ENCODE measurements at places on chromosomes 5 and 9.

DNA sequence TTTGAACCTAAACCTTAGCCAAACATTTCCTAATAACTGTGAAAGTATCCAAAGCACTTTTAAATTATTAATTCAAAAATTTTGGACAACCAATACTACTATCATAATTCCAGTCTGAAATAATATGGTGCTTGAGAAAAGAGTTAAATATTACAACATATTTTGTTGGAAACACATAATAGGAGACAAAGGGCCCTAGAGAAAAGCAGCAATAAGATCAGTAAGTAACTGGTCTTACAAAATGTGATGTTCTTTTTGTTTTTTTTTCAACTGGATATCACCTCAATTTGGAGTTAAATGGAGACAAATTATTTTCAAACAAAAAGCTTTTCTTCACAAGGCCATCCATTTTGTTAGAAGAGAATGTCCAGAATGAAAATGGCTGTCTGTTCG is 21.1 kb downstream of the SRFBP1 start:
- no peak for DNase-seq

GRCh38 chr9:13616491-13617035 is 337.1 kb upstream of the MPDZ start:
- no peak for DNase-seq

- DNase-seq = no peak
Measured at GRCh38 chr5:100479079-100479688, 56.0 kb upstream of the FAM174A start.

GRCh38 chr5:179623003-179623905 is at the start of gene HNRNPH1:
HNRNPH1 (minus strand) TSS chr5:179623671; CDS start chr5:179623133, 538 bp downstream.
- peak; percentile 99 for DNase-seq

DNA sequence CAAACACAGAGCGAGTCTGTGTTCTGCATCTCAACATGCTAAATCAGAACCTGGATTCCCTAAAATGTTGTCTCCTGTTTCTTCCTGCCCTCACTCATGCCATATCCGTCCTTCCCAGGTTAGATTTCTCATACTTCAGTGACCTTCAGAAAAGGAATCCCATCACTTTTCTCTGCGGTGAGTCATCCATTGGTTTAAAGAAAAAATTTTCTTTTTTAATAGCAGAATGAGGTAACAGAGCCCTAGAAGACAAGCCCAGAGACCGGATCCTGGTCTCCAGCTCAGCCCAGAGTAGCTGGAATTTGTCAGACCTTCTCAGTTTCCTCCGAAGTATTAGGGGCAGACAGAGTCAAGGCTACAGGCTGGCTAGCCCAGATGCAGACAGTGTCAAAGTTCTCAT is 143.2 kb upstream of the DMRT1 start:
- DNase-seq = peak; percentile 81

DNA sequence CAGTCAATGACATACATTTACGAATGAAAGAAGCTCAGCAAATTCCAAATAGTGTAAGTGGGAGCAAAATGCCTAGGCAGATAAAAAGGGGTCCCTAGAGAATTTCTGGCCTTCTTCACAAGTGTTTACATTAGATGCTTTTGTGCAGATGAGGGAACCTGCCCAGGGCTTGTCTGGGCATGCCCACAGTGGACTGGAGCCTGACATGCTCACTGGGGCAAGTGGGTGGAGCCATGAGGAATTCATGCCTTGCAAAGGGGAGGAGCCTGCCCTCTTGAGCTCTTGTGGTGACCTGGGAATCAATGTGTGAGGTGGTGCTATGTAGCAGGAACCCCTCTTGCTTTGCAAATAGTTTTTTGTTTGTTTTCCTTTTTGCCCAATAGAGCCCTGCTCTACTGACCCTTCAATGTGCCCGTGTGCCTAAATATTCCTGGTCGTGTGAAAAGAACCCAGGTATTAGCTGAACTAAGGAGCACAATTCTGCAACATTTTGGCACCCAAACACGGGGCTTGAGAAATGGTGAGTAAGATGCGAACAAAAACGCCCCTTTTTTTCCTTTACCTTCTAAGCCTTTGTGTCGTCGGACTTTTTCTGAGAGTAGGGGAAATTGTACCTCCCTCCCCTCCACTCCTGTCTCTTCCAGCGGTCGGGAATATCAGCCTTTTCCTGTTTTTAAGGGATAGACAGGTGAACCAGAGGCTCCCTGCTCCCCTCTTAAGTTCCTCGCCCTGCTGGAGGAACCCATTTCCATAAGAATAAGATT is 433.8 kb upstream of the CDH9 start:
- DNase-seq = peak; percentile 69

Measured in EH (cell line).